Activated T-helper 9 cell treated with anti-CD3 and anti-CD28 coated beads, Interleukin-2, amount 50 U/mL, for 16 hours (primary cell): ENCODE measurements at places on chromosomes 2 and 18.

DNA sequence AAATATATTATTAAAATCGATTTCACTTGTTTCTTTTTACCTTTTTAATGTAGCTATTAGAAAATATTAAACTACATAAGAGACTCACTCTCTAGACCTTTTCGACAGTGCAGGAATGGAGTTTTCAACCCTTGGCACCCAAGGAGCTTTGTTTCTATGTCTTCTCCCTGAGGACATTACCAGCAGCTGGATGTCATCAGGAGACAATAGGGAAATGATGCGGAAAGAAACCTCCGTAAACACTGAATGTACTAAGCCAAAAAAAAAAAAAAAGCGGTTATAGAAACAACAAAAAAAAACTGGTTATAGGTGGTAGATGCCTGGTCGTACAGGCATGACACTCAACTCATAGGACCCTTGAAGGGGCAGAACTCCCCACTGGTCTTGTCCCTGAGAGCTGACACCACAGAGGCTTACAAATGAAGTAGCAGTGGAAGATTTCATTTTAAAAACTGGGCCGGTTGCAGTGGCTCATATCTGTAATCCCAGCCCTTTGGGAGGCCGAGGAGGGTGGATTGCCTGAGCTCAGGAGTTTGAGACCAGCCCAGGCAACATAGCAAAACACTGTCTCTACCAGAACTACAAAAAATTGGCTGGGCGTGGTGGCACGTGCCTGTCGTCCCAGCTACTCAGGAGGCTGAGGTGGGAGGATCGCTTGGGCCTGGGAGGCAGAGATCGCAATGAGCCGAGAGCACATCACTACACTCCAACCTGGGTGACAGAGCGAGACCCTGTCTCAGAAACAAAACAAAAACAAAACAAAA, 23.8 kb downstream of the THAP4 start:
- DNase-seq = no peak

DNA sequence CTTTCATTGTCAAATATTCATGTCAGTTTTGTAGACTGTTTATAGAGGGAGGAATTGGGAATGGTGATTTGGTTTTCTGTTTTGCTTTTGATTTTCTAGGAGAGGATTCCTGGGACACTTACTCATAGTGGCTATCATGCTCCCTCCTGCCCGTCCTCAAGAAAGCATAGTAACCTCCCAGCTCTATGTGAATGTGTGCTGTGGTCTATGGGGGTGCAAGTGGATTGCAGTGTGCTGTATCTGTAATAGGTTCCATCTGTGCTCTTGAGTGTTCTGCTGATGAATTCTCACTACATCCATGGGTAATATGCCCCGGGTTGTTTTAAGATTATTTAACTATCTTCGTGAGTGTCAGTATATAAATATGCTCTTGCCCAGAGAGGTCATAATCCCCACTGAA, 811.3 kb downstream of the CNTNAP5 start:
- DNase-seq = no peak

DNA sequence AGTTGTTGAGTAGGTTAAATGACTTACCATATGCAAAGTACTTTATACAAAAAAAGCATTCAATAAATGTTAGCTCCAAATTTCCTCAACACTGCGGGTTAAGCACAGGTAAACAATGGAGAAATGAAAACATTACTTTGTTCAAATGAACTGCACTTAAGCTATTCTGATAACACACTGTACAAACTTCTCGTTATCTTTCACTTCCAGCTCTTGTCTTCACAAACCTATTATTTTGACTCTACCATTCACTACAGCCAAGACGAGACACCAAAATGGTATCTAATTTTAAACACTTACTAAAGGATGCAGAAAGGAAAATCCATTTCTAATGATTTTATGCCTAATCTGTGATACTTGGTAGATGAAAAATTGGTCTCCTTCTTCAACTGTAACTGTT, 43.8 kb downstream of the SLC40A1 start:
- DNase-seq = no peak

DNA sequence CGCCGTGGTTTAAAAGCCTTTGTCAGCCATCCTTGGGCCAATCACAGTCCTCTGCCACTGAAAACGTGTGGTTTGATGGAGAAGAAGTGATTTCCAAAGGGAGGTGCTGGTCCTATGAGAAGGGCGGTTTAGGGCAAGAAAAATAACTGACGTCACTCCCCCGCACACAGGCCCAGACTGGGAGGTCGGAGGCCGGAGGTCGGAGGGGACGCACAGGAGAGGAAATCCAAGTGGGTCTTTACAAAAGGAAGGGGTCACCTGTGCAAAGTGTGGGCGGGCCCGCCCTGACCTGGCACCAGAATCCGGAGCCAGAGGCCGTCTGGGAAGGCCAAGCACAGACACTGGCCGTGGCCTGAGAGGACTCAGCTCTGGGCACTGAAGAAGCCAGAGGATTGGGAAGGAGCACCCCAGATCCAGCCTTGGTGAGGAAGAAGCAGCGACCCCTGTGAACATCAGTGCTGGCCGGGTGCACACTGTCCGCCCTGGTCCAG, 18.0 kb upstream of the KCNG2 start:
- no peak for DNase-seq

- DNase-seq = peak; percentile 71
These were observed 52.0 kb downstream of the ZFP36L2 start for GRCh38 chr2:43174368-43174916.

GRCh38 chr18:2910261-2910660, 63.5 kb downstream of the EMILIN2 start:
- no peak for DNase-seq

DNA sequence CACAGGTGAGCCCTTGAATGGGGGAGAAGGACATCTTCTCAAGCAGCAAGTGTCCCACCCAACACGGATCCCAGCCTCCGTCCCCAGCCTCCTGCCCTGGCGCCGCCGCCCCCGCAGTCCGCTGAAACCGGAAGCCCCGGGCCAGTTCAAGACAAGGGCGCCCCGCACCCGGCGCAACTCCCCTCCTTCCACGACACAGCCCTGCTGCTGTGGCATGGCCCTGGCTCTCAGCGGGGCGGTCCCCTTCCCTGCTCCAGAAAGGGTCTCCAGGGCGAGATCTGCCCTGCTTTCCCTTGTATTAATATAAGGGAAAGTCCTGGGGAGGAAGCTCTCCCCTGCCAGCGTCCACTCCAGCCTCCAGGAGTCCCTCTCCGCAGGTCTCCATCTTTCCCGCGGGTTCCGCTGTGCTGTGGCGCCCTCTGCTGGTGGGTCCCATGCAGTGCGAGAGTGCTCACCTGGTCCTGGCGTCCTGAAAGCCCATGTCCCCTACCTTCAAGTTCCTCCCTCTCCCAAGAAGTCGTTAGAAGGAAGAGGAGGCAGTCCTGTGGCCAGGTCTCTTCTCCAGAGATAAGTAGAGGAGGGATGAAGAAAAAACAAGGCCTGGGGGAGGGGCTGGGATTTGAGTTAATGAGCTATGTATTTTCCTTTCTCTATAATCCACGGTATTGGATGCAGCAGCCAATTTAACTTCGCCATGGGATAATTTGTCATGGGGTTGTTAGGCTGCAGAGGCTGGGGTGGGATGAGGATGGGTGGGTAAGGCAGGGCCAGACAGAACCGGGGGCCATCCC, 176.0 kb downstream of the SMAD2 start:
- peak; percentile 27 for DNase-seq

DNA sequence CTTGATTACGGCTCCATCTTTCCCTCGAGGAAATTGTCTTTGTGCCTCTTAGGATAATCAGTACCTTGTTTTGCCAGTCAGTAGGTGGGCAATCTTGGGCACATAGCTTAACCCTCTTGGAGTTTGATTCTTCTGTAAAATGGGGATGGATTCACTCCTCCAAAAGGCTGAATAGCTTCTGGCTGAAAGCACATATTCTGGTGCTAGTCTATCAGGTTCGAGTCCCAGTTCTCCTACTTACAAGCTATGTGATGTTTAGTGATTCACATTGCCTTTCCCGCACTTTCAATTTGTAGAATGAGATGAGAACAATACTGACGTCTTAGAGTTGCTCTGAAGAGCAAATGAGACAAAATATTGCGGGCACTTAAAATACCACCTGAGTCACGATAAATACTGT, 43.9 kb downstream of the ATIC start:
- no peak for DNase-seq

- no peak for DNase-seq
These were observed 819.1 kb upstream of the FSHR start for GRCh38 chr2:49973436-49973835.

GRCh38 chr2:53033411-53033810, 734.2 kb upstream of the CHAC2 start:
- DNase-seq = no peak

GRCh38 chr2:85804583-85804982, 50.8 kb downstream of the ATOH8 start:
- DNase-seq = no peak

DNA sequence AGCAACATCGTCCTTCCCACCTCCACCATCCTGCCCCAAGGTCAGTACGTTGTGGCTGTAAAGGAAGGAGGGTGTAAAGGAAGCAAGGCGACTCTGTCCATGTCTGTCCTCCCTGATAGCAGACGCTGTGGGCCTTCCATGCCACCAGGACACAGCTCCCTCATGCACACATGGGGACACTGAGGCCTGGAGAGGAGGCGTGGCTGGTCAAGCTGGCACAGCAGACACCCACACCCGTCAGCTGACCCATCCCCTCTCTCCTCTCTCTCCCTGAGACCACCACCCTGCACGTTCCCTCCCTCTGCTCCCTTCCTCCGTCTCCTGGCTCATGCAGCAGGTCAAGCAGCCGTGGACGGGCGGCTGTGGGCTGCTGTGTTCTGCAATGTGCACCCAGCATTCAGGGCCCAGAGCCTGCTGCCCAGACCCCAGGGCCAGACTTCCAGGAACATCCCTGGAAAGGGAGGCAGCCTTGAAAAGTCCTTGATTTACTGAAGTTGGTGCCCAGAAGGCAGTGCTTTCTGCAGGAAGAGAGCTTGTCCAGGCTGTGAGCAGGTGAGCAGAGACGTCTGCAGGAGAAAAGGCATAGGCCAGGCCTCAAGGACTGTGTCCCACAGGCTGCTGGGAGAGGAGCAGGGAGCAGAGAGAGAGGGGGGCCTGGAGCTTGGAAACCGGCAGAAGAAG, 133.6 kb downstream of the DDX1 start:
- no peak for DNase-seq

- no peak for DNase-seq
These were observed 181.5 kb downstream of the KLHL29 start for GRCh38 chr2:23566241-23567142.

DNA sequence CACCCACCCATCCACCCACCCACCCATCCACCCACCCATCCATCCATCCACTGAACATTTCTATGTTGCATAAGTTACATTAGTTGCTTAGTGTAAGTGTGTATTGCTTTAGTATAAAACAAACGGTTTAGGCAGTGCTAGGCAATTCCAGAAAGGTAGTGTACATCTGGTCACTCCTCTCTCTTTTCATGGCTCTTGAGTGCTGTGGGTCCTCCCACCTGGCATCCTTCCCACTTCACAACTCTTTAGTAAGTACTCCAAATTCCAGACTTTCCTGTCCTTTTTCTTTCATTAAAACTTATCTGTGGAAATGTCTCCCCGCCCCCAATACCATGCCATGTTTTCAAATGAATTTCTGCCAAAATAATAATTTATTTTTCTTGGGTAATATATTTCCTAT, 122.5 kb downstream of the PLEKHM3 start:
- DNase-seq = no peak

- DNase-seq = no peak
These were observed 43.8 kb upstream of the ARHGAP25 start for GRCh38 chr2:68690851-68691250.

DNA sequence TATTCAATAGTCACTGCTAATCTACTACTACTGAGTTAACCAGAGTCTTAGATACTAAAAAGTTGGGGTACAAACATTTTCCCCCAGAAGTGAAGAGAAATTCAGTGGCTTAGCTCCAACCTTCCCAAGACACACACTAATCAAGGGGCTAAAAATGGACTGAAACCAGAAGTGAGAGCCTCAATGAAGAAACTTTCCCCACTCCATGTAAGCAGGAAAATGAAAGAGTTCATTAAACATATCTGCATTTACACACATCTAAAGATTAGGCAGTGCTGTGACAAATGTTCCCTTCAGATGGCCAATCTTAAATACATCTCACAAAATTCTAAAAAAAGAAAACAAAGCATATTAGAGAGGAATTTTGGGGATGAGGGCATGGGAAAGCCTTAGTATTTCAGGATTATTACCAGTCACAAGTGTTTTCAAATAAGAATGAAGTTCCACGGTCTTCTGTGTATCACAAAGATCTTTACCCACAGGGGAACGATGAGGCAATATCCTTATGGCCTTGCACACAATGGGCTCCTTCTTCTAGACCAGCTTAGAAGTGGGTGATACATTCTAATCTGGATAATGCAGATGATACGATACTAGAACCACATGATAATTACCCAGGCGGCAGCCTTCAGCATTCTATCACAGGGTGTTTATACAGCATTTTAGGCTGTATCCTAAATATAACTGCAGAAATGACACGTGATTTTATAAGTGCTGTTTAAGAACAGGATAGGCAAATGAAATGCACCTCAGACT, 17.1 kb downstream of the ANKRD44 start:
- DNase-seq = no peak

- peak; percentile 31 for DNase-seq
These were observed 59.6 kb downstream of the SP110 start for GRCh38 chr2:230160112-230160660.

- no peak for DNase-seq
These were observed 190.1 kb upstream of the TNP1 start for GRCh38 chr2:217049956-217050355.

DNA sequence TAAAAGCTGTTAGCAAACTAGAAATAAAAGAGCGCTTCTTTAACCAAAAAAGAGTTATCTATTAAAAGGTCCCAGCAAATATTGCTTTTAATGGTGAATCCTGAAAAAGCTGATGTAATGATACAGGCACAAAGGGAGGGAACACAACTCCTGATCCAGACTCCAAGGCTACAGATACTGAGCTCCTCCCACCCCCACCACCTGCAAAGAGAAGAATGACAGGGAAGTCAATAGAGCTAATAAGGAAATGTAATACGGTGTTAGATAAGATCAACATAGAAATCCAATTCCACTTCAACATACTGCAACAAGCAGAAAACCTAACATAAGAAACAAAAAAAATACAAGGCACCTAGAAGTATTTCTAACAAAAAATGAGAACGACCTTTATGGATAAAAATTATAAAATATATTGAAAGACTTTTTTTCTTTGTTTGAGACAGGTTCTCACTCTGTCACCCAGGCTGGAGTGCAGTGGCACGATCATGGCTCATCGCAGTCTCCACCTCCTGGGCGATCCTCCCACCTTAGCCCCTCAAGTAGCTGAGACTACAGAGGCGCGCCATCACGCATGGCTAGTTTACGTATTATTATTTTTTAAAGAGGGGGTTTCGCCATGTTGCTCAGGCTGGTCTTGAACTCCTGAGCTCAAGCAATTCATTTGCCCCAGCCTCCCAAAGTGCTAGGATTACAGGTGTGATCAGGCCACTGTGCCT, 192.2 kb downstream of the HDAC4 start:
- no peak for DNase-seq

GRCh38 chr2:82507657-82508056, 1951.4 kb downstream of the SUCLG1 start:
- DNase-seq = no peak
